ENCODE measurements at places on chromosomes 11 and 22.

DNA sequence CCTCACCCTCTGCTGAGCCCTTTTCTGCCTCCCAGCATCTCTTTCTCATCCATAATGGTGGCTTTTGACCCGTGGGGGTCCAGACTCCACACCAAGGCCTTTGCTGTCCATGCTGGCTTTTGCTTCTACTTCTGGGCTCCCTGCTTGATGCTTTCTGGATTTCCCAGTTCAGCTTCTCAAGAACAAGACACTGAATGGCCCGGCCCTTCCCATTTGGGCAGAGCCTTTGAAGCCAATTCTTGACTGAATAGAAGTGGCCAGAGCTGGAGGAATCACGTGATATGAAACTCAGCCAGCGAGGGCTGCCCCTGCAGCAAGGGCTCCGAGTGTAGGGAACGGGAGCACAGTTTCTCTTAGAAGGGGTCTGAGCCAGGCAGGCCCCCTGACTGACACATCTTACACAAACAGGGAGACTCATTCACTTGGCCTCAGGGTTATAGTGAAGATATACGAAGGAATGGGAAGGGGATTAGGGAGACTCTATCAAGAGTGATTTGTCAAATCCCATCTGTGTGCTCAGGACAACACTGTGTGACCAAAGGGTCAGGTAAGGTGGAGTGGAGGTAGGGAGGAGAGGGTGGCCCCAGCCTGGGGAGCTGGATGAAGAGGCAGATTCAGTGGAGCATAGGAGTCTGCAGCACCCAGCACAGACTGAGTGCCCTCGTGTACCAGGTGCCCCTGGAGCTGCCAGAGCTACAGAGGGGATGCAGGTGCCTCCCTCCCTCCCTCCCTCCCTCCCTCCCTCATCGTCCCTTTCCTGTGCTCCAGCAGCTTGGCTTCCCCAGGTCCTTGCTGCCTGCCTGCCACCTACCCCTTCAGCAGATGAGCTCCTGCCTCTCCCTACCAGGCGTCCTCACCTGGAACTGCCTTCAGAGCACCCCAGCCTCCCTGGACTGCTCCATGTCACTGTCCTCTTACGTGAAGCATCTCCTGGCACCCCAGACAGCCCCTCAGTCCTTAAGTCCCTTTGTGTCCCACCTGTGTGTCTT, 106.0 kb downstream of the TRIM29 start:
- DNase-seq = no peak

GRCh38 chr22:34534101-34534500, 531.9 kb upstream of the ISX start:
- DNase-seq = no peak

GRCh38 chr11:110832539-110832938, 120.3 kb upstream of the ARHGAP20 start:
- DNase-seq = no peak

DNA sequence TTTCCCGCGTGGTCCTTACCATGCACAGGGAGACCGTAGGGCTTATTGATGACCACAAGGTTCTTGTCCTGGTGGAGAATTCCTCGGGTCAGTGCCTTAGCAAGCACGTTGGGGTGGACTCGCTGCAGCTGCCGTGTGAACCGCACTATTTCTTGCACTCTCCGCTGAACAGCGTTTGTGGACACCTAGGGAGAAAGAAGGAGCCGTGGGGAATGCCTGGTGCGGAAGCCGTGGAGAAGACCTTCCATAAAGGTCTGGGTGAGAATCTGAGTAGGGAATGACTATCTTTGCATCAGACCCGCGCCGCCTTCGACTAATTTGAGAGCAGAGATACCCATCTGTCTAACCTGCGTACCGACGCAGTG, 597 bp downstream of the RPUSD4 start:
- no peak for DNase-seq

DNA sequence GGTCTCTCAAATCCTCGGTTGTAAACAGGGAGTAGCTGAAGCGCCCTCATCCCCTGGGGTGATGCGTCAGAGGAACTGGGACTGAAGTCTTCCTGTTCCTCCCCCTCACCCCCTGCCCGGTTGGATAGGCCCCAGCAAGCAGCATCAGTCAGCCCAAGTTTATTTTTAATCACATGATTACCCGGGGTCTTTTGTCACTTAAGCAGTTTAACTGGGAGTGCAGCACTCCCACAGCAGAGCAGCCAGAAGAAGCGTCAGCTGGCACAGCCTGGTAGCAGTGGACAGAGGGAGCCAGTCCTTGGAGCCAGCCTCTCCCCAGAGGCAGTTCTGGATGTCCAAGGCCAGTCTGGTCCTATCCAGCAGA, 342.1 kb downstream of the CTTN start:
- DNase-seq = no peak

Measured in epithelial cell of esophagus (primary cell).